ENCODE measurements at places on chromosomes 4 and X.

- no peak for DNase-seq
These were observed 40.8 kb downstream of the SMIM14 start for GRCh38 chr4:39597695-39598381.

- no peak for DNase-seq
These were observed 28.6 kb downstream of the CBR4 start for GRCh38 chr4:168981460-168981859.

DNA sequence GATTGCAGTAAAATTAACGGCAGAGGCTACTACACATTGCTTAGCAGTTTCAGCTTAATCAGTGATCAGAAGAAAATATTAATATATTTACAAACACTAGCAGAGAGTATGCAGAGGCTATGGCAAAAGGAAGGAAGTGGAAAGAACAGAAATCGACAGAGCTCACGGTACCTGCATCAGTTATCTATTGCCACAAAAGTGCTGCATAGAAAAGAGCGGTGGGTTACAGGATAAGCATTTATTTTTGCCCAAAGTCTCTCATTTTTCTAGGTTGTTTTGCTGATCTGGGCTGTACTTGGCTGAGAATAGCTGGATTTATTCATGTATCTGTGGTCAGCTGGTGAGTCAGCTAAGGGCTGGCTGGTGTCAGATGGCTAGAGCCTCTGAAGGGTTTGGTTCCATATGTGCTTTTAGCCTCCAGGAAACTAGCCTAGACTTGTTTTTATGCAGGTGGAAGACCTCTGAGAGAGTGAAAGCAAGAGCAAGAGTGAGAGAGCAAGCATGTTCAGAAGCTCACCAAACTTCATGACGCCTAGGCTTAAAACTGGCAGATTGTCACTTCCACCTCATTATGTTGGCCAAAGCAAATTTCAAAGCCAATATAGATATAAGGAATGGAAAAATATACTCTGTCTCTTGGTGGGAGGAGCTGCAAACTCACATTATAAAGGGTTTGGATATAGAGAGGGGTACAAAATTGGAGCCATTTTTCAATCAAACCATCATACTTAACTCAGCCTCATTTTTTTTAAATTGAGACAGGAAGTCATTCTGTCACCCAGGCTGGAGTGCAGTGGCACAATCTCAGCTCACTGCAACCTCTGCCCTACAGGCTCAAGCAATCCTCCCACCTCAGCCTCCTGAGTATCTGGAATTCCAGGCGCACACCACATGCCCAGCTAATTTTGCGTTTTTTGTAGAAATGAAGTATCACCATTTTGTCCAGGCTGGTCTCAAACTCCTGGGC lies 153.2 kb upstream of the RPL34 start:
- no peak for DNase-seq

- DNase-seq: no peak
These were observed 518.7 kb downstream of the C4orf33 start for GRCh38 chr4:129614611-129615010.

GRCh38 chrX:10582945-10583344 lies 37.4 kb downstream of the MID1 start:
- no peak for DNase-seq

Measured in CD4-positive, alpha-beta T cell treated with Interferon gamma for 1 hour (primary cell).